Activated CD4-positive, alpha-beta T cell treated with anti-CD3 and anti-CD28 coated beads for 1 hour (primary cell): ENCODE measurements at places on chromosomes 12 and 14.

DNA sequence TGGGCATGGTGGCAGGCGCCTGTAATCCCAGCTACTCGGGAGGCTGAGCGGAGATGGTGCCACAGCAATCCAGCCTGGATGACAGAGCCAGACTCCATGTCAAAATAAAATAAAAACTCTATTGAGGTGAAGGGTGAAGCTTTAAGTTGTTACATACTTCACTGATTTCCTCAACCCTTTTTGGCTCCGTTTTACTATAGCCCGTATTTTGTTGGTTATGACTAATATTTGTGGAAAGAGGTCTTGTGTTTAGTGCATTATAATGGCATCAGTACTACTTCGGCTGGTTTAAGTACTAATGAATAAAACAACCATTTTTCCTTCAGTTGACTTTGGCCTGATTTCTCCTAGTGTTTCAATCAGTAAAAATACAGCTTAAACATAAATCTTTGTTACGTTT lies 27.0 kb upstream of the SLC2A14 start:
- no peak for DNase-seq

DNA sequence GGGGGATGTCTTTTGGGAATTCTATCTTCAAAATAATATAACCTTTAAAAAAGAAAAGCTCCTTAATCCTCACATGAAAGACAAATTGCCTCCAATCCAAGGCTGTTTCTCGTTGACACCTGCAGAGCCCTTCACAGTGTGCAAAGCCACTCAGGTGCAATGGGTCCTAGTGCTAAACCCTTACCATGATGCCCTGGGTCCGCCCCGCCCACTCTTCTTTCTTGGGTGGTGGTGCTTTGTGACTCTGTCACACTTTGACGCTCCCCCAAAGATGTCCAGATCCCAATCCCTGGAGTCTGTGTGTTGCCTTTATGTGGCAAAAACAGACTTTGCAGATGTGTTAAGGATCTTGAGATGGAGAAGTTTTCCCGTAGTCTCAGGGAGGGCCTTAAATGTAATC lies 29.7 kb downstream of the CLMN start:
- no peak for DNase-seq

GRCh38 chr14:22319526-22320361 lies 269.3 kb downstream of the DAD1 start:
- no peak for DNase-seq

DNA sequence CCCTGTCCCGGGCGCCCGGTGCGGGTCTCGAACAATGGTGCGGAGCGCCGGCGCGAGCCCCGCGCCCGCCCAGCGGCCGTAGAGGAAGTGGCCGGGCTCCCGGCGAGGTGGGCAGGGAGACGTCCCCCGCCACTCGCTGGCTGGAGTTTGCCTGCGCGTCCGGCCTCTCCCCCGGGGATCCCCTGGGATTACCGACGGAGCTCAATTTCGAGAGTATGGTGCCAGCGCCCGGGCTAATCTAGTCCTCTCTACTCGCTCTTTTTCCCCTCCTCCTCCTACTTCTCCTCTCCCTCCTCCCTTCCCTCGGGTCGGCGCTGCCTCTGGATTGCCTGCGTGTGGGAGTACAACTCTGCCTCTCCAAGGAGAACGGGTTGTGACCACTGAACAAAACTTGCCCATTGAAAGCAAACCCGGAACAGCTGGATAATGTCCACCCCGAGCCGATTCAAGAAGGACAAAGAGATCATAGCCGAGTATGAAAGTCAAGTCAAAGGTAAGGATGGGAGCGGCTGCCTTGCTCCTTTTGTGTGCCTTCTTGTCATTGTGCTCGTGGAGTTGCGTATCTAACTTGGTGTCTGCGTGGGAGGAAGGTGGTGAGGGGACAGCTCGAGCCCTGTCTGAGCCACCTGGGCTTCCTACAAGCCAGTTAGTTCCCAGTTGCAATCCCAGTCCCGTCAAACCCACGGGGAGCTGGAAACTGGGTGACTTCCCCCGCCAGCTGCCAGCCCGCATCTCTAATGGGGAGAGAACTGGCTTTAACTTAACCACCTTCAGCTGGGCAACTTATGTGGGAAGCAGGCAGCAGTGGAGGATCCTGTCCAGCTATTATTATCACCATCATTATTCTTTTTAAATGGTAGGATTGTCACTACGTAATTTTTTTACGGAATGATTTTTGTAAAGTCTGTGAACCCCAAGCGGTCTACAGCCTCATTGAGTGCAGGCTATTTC lies at the start of gene SRGAP1:
Gene SRGAP1, plus strand, starts transcription at position 310 of the 951 bp plus-strand sequence. Its CDS starts 117 bp downstream, at position 427.
- DNase-seq, result no peak

- no peak for DNase-seq
Observed at GRCh38 chr12:51850965-51851299, 2.4 kb upstream of the FIGNL2 start.

DNA sequence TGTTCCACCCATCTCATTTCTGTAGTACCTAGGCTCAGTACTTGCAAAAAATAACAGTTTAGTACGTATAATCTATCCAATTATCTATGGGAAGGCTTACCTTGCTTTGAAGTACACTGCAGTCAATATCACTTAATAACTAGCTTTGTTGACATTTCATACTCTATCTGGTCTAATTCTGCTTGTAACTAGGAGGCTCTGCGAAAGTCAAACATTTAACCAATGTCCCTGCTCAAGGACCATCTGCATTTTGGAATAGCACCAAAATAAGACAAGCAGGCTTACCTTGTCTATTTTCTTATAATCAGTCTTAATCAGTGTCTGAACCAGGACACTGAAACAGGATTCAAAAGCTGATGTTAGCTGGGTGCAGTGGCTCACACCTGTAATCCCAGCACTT lies 39.9 kb downstream of the SLC25A47 start:
- DNase-seq, result no peak

DNA sequence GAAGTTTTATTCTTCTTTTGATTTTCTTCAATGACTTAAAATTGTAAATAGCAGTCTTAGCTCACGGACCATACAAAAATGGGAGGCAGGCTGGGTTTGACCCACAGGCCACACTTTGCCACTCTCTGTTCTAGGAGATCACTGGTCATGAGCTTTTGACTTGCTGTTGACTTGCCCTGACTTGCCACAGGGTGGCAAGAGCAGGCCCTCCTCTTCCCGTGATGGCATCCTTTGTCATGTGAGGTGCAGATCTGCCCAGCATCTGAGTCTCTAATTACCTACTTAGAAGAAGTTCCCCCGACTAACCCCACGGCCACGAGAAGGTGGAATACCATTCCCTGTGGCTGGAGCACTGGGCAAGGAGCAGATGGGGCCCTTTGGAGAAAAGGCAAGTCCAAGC lies 81.0 kb upstream of the SCAF11 start:
- no peak for DNase-seq
